B cell (primary cell): ENCODE measurements at places on chromosomes 2 and 18. TPM values are rescaled to one million over a fixed set of nuclear protein-coding genes. Genes with fewer than 3 reads are reported as not detected.

- H3K36me3 ChIP-seq = no peaks in the 10 kb centered on the region
- H3K27me3 ChIP-seq = peaks cover 51% of the 10 kb centered on the region
- H3K4me3 ChIP-seq = peak overlapping the region; percentile 62
- DNase-seq = no peak
Observed at GRCh38 chr2:65436824-65437221, 4.4 kb upstream of the SPRED2 start.

- H3K4me1 ChIP-seq = no peaks in the 10 kb centered on the region
- H3K27ac ChIP-seq = no peak overlapping the region
- no peaks in the 10 kb centered on the region for H3K27me3 ChIP-seq
- no peaks in the 10 kb centered on the region for H3K36me3 ChIP-seq
- no peak overlapping the region for H3K4me3 ChIP-seq
Observed at GRCh38 chr2:127437781-127438726, 19.8 kb downstream of the PROC start.

DNA sequence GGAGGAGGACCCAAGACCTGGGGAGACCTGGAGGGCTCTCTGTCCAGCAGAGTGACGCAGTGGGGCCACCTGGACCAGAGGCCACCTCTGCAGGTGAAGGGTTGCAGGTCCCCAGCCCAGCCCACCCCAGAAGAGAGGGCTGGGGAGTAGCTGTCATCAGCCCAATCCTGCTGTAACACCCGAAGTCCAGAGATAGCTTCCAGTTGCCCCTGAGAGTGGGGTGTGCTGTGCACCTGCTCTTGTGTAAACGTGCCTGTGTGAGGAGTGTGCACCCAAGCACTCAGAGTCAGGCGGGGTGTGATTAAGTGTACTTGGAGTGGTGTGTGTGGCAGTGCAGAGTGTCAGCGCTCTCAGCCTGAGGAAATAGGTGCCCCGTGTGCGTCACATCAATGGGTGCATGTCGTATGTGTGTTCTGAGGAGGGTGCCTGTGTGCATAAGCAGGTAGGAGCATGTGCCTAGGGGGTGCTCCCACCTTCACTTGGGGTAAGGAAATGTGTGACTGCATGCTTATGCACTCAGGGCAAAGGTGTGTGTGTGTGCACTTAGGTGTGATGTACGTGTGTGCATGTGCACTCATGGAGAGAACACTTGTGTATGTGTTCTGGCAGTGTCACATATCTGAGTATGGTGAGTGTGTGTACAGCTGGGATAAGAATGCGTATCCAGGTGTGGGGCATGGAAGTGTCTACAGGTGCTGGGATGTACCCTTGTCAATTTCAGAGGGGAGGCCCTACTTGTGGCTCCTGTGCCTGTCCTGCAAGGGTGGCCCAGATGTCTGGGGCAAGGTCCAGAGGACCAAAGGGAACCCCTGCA, 672 bp downstream of the ATP6V1B1 start:
- H3K4me1 ChIP-seq = no peaks in the 10 kb centered on the region
- DNase-seq = no peak
- no peak overlapping the region for H3K4me3 ChIP-seq
- no peaks in the 10 kb centered on the region for H3K36me3 ChIP-seq

GRCh38 chr2:241094924-241095420, 7.1 kb downstream of the MTERF4 start:
- H3K4me3 ChIP-seq = no peak overlapping the region
- no peaks in the 10 kb centered on the region for H3K27me3 ChIP-seq
- peaks cover 92% of the 10 kb centered on the region for H3K36me3 ChIP-seq
- no peak overlapping the region for H3K27ac ChIP-seq

The CCDC150 gene
- polyA plus RNA-seq = 0.70 and 1.4 TPM in 2 replicates

DNA sequence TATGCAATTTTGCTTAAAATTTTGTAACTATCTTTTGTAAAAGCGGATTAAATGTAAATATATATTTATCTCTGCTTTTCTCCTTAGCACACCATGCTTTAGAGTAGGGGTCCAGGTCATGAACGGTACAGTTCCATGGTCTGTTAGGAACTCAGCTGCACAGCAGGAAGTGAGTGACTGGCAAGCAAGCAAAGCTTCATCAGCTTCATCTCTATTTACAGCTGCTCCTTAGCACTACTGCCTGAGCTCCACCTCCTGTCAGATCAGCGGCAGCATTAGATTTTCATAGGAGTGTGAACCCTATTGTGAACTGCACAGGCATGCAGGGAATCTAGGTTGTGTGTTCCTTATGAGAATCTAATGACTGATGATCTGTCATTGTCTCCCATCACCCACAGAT, 959.0 kb upstream of the SLC39A10 start:
- no peak overlapping the region for H3K4me3 ChIP-seq
- no peak overlapping the region for H3K27ac ChIP-seq
- no peak for DNase-seq
- H3K27me3 ChIP-seq = no peaks in the 10 kb centered on the region
- H3K4me1 ChIP-seq = no peaks in the 10 kb centered on the region

GRCh38 chr18:9659499-9660375, 45.4 kb upstream of the PPP4R1 start:
- no peaks in the 10 kb centered on the region for H3K36me3 ChIP-seq
- no peak overlapping the region for H3K27ac ChIP-seq
- no peak for DNase-seq
- H3K4me1 ChIP-seq = no peaks in the 10 kb centered on the region
- H3K4me3 ChIP-seq = no peak overlapping the region
- no peaks in the 10 kb centered on the region for H3K27me3 ChIP-seq

DNA sequence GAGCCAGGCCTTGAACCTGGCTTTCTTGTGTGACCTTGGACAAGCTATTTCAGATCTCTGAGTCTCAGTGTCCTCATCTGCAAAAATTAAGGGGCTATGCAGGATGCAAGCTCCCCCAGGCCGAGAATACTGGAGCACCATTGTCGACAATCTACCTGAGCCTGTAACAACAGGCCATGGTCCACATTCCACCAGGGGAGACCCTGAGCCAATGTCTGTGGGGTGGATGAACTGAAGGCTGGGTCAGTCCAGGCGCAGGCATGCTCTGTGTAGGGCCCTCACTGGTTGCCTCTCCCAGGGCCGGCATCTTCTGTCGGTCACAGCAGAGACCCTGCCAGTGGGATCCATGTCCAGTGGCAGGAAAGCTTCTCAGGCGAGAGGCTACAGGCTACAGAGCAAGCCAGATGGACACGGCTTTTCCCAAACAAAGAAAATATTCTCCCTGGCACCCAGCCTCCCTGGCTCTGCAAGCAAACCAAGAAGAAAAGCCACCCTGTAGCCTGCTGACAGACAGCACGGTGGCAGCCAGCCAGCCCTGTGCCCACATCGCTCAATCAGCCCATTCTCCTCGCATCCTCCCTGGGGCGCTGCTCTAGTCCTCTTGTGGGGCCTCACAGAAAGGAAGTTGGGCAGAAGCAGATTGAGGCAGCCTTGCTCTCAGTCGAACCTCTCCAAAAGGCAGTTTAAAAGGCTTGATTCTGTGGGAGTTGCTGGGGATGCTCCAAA, 48.7 kb upstream of the FZD7 start:
- no peaks in the 10 kb centered on the region for H3K36me3 ChIP-seq
- no peak for DNase-seq
- no peaks in the 10 kb centered on the region for H3K27me3 ChIP-seq
- H3K4me1 ChIP-seq = no peaks in the 10 kb centered on the region

The UPP2 gene
- polyA plus RNA-seq = not detected in 2 replicates

DNA sequence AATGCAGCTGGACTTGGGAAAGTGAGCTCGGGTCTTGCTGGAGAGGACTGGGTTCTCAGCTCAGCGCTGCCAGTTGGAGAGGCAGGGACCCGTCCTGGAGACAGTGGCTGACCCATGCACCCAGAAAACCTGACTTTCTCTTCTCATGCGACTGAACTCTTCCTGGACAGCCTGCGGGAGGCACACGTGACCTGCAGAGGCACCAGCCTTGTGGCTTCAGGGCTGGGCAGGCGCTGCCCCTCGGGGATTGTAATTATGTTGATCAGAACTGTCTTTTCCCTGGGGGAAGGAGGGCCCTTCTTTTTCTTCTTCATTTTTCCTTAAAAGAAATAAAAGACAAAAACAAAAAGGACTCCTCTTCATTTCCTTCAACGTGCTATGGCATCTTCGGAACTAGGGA, 198.1 kb downstream of the VAPA start:
- H3K27ac ChIP-seq = no peak overlapping the region
- H3K4me3 ChIP-seq = no peak overlapping the region
- H3K4me1 ChIP-seq = peaks cover 6% of the 10 kb centered on the region
- H3K36me3 ChIP-seq = no peaks in the 10 kb centered on the region
- DNase-seq = no peak

The CNGA3 gene
- polyA plus RNA-seq = not detected in 2 replicates

The GCG gene
- polyA plus RNA-seq = not detected in 2 replicates

The TMEM200C gene
- polyA plus RNA-seq = not detected in 2 replicates
